ENCODE measurements at places on chromosomes 4 and X. TPM values are rescaled to one million over a fixed set of nuclear protein-coding genes. Genes with fewer than 3 reads are reported as not detected.

ADH7 gene
- not detected for total RNA-seq

HOPX gene
- total RNA-seq = 24.1 TPM

LDB2 gene
- total RNA-seq = 63.3 TPM

TCEANC gene
- 3.4 TPM for total RNA-seq

RBMX gene
- 179 TPM for total RNA-seq

USP26 gene
- not detected for total RNA-seq

CLNK gene
- total RNA-seq = 0.31 TPM

CAPN6 gene
- 0.47 TPM for total RNA-seq

SRP72 gene
- total RNA-seq = 108 TPM

SCML1 gene
- 16.4 TPM for total RNA-seq

ZFP92 gene
- 1.1 TPM for total RNA-seq

PAGE1 gene
- not detected for total RNA-seq

MAMLD1 gene
- 6.1 TPM for total RNA-seq

IL2RG gene
- 5.6 TPM for total RNA-seq

MSN gene
- total RNA-seq = 134 TPM

AFF2 gene
- total RNA-seq = 2.3 TPM

ANXA10 gene
- total RNA-seq = 36.3 TPM

SGMS2 gene
- 17.3 TPM for total RNA-seq

EPHA5 gene
- total RNA-seq = not detected

SSX4 gene
- not detected for total RNA-seq

CSN1S1 gene
- total RNA-seq = not detected

PDE6B gene
- total RNA-seq = 15.1 TPM

IQSEC2 gene
- total RNA-seq = 31.7 TPM

CDX4 gene
- not detected for total RNA-seq

NPY2R gene
- total RNA-seq = not detected

MRPL1 gene
- total RNA-seq = 30.5 TPM

PF4V1 gene
- total RNA-seq = not detected

GIMD1 gene
- not detected for total RNA-seq

UGT2A3 gene
- total RNA-seq = 0.31 TPM

RIBC1 gene
- total RNA-seq = 1.2 TPM

STIM2 gene
- total RNA-seq = 31.2 TPM

NSUN7 gene
- total RNA-seq = 8.5 TPM

GUCY2F gene
- total RNA-seq = not detected

MAGEA8 gene
- not detected for total RNA-seq
